ENCODE measurements at places on chromosomes 1 and 21. TPM values are rescaled to one million over a fixed set of nuclear protein-coding genes. Genes with fewer than 3 reads are reported as not detected.

DNA sequence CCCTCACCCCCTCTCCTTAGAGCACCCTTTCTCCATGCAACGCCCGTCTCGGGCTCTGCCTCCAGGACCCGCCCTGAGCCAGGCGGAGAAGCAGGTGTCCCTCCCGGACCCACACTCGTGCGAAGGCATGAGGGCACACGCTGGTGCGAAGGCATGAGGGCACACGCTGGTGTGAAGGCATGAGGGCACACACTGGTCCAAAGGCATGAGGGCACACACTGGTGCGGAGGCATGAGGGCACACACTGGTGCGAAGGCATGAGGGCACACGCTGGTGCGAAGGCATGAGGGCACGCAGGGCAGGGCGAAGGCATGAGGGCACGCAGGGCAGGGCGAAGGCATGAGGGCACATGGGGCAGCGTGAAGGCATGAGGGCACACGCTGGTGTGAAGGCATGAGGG, 5.8 kb upstream of the TMEM52 start:
- DNase-seq: no peak

DNA sequence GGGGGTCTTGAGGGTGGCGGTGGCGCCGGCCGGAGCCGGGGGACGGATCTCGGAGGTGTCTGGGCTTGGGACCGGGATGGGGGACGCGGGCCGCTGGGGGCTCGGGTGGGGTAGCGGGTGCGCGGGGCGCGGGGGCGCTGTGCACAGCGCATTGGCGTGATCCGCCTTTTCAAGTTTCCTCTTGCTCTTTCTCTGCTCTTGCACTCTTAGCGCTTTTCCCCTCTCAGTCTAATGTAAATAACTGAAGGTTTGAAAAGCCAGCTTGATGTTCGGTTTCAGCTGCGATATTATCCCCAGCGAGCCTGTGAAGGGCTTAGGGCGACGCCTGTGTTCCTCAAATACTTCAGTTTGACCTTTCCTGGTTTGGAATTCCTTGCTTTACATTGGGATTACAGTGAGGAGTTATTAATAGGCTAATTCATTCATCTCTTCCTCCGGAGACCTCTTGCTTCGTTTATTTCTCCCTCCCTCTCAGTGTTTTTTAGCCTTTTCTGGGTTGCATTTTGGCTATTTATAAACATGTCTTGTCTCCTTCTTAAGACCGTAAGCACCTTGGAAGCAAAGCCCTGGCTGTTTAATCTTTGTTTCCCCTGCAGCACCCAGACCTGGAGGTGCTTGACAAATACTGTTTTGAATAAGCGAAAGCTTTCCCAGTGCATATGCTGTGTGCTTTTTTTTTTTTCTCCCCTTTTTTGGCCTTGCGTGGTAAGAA, 693 bp downstream of the RAB4A start:
- DNase-seq: no peak

GRCh38 chr1:153786038-153786790, 11.0 kb downstream of the SLC27A3 start:
- DNase-seq: no peak

- DNase-seq: no peak
Observed at GRCh38 chr1:235078480-235079381, 49.9 kb downstream of the TOMM20 start.

DNA sequence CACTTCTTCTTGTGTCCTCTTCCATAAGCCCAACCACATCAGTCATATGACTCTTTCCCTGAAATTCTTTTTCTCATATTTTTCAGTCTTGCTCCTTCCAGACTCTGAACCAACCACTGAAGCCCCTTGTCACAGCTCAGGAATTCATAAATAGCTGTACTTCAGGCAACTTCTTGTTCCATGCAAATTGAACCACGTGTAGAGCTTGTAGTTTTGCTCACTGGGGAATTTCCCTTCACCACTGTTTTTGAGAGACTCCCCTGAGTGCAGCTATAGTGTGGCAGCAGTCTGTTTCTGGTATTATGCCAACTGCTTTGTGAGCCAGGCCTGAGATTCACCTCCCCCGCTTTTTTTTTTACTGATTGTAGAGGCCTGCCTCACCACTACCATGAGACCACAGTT, 150.3 kb upstream of the SPAG17 start:
- no peak for DNase-seq

- DNase-seq: no peak
Observed at GRCh38 chr1:111699268-111699667, 39.9 kb downstream of the INKA2 start.

- no peak for DNase-seq
Observed at GRCh38 chr1:64861611-64862010, 104.7 kb downstream of the JAK1 start.

- DNase-seq: no peak
Observed at GRCh38 chr1:227766015-227766634, 30.9 kb downstream of the SNAP47 start.

Gene FHAD1
- 3.1 TPM for total RNA-seq

Gene ACKR1
- total RNA-seq: 3.5 TPM

Data from spinal cord (tissue), 10 donors.